ENCODE measurements at places on chromosomes 7 and 10. TPM values are rescaled to one million over a fixed set of nuclear protein-coding genes. Genes with fewer than 3 reads are reported as not detected.

Gene SLC13A4
- total RNA-seq, result not detected

Gene RARRES2
- total RNA-seq, result 19.4 TPM

Gene HOXA13
- not detected for total RNA-seq

Gene TMEM72
- total RNA-seq, result not detected

Gene AMPH
- 3.3 TPM for total RNA-seq

Gene CEP41
- 16.4 TPM for total RNA-seq

Gene SLC26A3
- not detected for total RNA-seq

Gene SPDYE2B
- not detected for total RNA-seq

Gene GRM3
- total RNA-seq, result not detected

Gene LAMB1
- 403 TPM for total RNA-seq

Gene GFRA1
- total RNA-seq, result 24.2 TPM

Gene AGR2
- total RNA-seq, result not detected

Gene NEUROG3
- not detected for total RNA-seq

Gene CPVL
- total RNA-seq, result 22.2 TPM

Gene CPN1
- not detected for total RNA-seq

Gene UCMA
- not detected for total RNA-seq

Gene GNB2
- total RNA-seq, result 274 TPM

Gene KCNH2
- 4.6 TPM for total RNA-seq

Gene VPS37D
- 3.6 TPM for total RNA-seq

Gene IL2RA
- not detected for total RNA-seq

Gene BHLHA15
- 0.57 TPM for total RNA-seq

Gene LRIT1
- not detected for total RNA-seq

Gene DNAJC30
- 11.0 TPM for total RNA-seq

Gene NAT16
- total RNA-seq, result 0.16 TPM

Gene NRCAM
- total RNA-seq, result 9.3 TPM

Gene PPP1R9A
- 5.1 TPM for total RNA-seq

Gene HOXA4
- not detected for total RNA-seq

Gene CYP3A4
- total RNA-seq, result not detected

Gene EFCAB10
- 0.38 TPM for total RNA-seq

Gene DYNC1I1
- 3.2 TPM for total RNA-seq

Gene PHKG1
- total RNA-seq, result not detected

Gene WDFY4
- total RNA-seq, result 0.25 TPM

Gene HOXA9
- total RNA-seq, result not detected

Gene CHST15
- total RNA-seq, result 20.6 TPM

Gene LDB3
- 3.9 TPM for total RNA-seq
